CD4-positive, alpha-beta T cell (primary cell): ENCODE measurements at places on chromosomes 2 and 18. TPM values are rescaled to one million over a fixed set of nuclear protein-coding genes. Genes with fewer than 3 reads are reported as not detected.

Gene KCNG2
- not detected for total RNA-seq

DNA sequence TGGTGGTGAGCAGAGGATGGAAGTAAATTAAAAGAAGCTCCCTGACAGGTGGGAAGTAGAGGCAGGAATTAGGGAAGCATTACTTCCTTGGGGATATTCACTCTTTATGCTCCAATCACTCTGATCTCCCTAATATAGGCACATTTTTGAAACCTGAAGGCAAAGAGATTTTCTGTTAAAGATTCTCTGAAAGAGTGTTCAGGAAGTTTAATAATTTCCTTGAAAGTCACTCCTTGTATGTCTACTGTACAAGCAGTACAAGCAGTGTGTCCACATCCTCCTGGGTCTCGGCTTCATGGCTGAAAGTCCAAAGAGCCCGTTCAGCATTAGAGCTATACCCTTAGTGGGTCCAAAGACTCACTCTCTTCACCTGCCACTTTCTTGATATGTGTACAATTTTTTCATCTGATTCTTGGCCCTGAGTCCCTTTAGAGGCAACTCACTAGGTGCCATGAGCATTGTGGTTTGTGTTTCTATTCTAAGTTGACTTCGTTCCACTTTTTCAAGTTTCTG, 60.2 kb downstream of the AAK1 start:
- H3K36me3 ChIP-seq = peaks cover 5% of the 10 kb centered on the region
- DNase-seq = no peak
- peaks cover 86% of the 10 kb centered on the region for H3K4me1 ChIP-seq
- H3K27ac ChIP-seq = no peak overlapping the region
- H3K4me3 ChIP-seq = no peak overlapping the region
- H3K27me3 ChIP-seq = no peaks in the 10 kb centered on the region

- no peak within 1 kb of the TSS for H3K27ac ChIP-seq
- DNase-seq = no peak
- H3K27me3 ChIP-seq = peaks cover 3% of the 10 kb centered on the region
- H3K4me3 ChIP-seq = no peak within 1 kb of the TSS
Measured at GRCh38 chr2:36696533-36696932, at the start of gene VIT. Gene VIT (plus strand): TSS chr2:36696707. CDS start chr2:36716371, 19,664 bp downstream.

DNA sequence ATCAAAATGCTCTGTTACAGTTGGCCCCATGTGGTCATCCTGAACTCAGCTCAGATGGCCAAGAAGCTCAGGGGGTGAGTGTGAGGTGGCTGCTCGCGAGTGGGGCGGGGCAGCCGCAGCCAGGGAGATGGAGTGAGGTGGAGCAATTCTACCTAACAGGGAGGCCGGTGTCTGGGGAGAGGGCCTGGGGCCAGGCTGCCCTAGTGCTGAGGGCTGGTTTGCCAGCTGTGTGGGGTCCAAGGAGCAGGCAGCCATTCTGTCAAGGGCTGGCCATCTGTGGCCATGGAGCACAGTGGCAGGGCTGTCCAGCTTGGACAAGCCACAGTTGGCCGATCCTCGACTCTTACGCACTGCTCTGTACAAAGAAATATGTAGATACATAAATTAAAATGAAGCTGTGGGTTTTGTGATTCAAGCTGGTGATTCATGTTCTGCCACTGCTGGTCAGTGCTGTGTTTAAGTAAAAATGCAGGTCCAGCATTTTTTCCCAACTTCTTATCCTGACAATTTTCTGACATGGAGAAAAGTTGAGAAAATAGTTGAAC, 82.1 kb downstream of the HS6ST1 start:
- no peaks in the 10 kb centered on the region for H3K27me3 ChIP-seq
- no peaks in the 10 kb centered on the region for H3K36me3 ChIP-seq
- H3K4me1 ChIP-seq = peaks cover 14% of the 10 kb centered on the region
- H3K27ac ChIP-seq = no peak overlapping the region

DNA sequence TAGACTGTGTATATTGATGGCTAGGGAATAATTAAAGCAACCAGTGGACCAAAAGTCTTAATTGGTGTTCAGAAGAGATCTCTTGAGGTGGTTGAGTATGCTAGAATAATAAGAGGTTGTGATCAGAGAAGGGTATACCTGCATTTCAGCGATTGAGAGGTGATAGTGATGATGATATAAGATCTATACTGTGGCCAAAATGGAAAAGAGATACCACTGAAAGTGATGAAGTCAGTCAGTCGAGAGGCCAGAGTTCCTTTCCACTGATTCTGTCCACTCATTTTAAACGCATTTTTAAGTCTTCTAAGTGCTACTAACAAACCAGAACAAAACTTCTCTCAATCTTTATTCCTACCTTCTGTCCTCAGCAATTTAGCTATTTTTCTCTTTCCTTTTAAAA, 32.9 kb downstream of the ACTR3 start:
- no peaks in the 10 kb centered on the region for H3K27me3 ChIP-seq
- H3K36me3 ChIP-seq = peaks cover 82% of the 10 kb centered on the region
- H3K27ac ChIP-seq = no peak overlapping the region
- no peak for DNase-seq
- H3K4me1 ChIP-seq = peaks cover 5% of the 10 kb centered on the region

- no peak overlapping the region for H3K27ac ChIP-seq
- no peaks in the 10 kb centered on the region for H3K36me3 ChIP-seq
- no peaks in the 10 kb centered on the region for H3K27me3 ChIP-seq
Measured at GRCh38 chr2:126200538-126200937, 455.4 kb upstream of the GYPC start.

- H3K27me3 ChIP-seq = no peaks in the 10 kb centered on the region
- H3K27ac ChIP-seq = no peak overlapping the region
- DNase-seq = no peak
- H3K36me3 ChIP-seq = no peaks in the 10 kb centered on the region
- peaks cover 23% of the 10 kb centered on the region for H3K4me1 ChIP-seq
Measured at GRCh38 chr2:171158036-171158789, 2.5 kb downstream of the TLK1 start.

DNA sequence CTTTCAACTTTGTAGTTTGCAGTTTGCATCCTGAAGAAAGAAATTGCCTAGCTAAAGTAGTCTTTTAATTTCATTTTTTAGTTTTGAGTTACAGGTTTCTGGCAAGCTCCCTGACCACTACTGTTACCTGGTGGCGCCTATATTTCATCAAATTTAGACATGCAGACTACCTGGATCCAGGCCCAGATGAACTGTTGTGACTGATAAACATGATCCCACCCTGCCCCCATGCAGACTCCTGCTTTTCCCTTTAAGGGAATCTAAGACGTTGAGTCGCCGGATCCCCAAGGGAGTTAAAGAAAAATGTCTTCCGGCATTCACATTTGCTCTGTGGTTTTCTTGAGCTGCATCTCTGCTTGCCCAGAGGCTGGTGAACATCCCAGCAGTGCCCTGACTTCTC, 22.2 kb downstream of the METAP1D start:
- no peaks in the 10 kb centered on the region for H3K27me3 ChIP-seq
- no peak overlapping the region for H3K4me3 ChIP-seq
- H3K4me1 ChIP-seq = no peaks in the 10 kb centered on the region
- no peak overlapping the region for H3K27ac ChIP-seq
- no peak for DNase-seq

- H3K27ac ChIP-seq = no peak overlapping the region
- no peak for DNase-seq
- H3K4me3 ChIP-seq = no peak overlapping the region
- H3K4me1 ChIP-seq = peaks cover 4% of the 10 kb centered on the region
Measured at GRCh38 chr2:174027956-174028355, 62.8 kb upstream of the SP3 start.

- peak overlapping the region; percentile 12 for H3K4me3 ChIP-seq
- no peaks in the 10 kb centered on the region for H3K36me3 ChIP-seq
- no peaks in the 10 kb centered on the region for H3K27me3 ChIP-seq
- no peak overlapping the region for H3K27ac ChIP-seq
- DNase-seq = peak; percentile 6
Measured at GRCh38 chr2:86552889-86553288, 10.4 kb downstream of the CHMP3 start.
